ENCODE measurements at places on chromosomes 1 and 21.
A peak's percentile ranks its signal among the peaks of the same experiment; 100 is the strongest.

DNA sequence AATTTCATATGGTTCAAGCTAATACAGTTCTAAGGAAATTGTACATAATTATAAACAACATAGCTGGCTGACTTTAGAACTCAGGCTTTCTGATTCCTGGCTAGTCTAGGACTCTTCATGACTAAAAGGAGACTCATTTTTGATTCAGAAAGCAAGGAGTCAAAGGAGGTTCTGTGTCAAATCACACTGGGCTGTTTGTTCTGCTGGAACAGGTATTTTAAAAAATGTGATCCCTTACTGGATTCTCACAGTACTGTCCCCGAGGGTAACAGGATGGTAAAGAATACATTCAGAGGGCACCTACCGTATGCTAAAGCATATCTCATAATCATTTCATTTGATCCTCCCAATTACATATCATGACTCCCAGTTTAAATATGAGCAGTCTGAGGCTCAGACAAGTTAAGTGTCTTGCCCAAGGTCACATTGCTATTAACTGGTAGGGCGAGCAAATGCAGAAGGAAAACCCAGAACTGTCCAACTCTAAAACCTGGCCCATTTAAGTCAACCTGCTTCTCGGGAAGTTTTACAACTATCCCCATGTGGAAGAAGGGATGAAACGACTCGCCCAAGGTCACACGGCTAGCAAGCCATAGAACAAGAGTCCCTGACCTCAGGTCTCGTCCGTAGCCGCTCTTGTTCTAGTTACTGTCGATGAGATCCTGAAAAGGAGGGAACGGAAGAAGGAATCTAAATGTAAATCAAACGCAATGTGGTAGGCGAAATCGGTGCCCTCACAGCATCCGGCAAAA is 675 bp downstream of the MYSM1 start:
- DNase-seq, result peak; percentile 3

DNA sequence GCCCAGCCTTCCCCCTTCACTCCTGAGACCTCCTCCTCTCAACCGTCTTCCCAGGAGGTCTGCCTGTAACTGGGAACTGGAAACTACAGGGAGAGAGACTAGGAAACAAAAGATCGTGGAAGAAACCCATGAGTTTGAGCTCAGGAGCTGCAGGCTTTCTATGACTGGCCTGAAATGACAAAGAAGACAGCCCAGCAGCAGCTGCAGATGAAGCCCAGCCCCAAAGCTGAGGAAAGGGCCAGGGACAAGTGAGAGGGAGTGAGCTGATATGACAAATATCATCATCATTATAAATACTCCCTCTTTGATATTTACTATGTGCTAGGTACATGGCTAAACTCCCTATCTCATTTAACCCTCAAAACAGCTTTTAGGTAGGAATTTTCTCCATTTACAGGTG is 142.6 kb upstream of the CTTNBP2NL start:
- no peak for DNase-seq

DNA sequence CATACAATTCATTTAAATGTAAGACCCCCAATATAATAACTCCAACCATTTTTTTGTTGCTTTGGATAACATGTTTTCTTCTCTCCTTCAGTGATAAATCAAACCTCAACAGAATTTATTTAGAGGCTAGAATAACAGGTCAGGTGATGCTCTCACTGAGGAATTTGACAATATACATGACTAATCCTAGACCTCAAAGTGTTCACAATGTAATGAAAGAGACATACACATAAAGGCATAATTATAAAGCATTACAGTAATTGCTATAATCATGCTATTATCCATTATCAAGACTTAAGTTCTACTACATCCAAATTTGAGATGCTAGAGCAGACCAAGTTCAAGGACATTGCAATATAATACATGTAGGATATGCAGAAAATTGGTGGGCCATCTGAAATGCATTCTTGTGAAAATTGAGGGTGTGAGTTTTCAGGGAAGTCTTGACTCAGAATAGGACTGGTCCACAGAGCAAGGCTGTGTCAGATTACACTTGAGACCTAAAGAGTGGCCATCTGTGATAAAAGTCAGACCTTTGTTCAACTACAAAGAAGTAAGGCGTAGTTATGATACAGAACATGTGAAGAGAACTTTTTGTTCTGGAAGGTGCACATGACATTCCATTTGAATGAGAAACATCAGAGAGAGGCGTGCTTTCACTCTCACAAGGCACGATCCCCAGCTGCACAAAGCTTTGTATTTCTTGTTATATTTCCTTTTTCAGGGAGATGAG is 45.5 kb downstream of the UTP25 start:
- DNase-seq, result peak; percentile 68

- no peak for DNase-seq
Observed at GRCh38 chr1:234670967-234671626, 61.1 kb upstream of the IRF2BP2 start.

DNA sequence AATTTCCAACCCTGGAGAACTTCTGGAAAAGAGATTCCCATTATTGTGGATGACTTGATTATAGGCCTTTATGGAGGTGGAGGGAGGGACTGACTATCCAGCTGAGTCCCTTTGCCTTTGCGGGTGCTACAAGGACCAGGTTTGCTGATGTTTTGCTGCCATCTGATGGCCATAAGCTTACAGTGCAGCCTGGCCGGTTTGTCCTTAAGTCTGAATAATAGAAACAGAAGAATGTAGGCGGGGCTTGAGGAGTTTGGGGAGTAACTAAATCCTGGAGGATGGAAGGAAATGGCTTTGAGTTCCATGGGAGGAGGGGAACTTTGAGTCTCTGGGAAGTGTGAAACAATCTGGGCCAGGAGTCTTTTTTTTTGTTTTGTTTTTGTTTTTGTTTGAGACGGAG is 55.7 kb upstream of the CD1D start:
- DNase-seq, result peak; percentile 90

GRCh38 chr1:167968569-167968968 is 31.7 kb upstream of the MPC2 start:
- no peak for DNase-seq

DNA sequence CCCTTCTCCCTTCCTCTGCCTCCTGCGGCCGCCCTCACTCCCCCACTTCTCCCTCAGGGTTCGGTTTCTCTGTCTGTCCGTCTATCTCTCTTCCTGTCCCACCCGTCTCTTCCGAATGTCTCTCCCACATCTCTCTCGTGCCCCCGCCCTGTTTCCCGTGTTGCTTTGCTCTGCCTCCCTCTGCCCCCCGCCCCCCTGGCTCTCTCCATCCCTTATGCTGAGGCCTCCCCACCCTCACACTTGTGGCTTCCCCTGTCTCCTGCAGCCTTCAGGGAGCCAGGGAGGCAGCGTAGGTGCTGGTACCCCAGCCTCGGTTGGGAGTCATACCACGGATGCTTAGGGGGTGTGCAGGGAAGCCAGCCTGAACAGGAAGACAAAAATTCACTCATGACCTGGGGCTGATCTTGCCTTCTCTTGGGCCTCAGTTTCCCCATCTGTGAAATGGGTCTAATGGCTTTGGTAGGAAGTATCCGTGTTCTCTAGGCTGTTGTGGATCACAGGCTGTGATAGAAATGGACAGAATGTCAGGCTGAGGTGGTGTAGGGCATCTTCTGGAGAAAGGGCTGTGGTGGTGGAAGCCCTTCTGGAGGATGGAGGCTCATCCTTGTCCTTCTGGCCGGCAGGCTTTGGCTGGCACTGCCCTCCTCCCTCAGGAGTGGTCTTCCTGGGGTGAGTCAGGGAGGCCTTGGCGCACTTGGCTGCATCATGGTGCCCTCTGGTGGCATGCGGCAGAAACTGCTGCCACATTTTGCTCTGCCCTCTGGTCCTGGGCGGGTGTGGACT is 55.5 kb downstream of the FOXO6 start:
- DNase-seq, result peak; percentile 69

GRCh38 chr1:210360852-210361477 is 32.3 kb downstream of the HHAT start:
- DNase-seq, result peak; percentile 59

All from RPMI7951 (cell line).